ENCODE measurements at places on chromosomes 5 and 9.
A peak's percentile ranks its signal among the peaks of the same experiment; 100 is the strongest.

DNA sequence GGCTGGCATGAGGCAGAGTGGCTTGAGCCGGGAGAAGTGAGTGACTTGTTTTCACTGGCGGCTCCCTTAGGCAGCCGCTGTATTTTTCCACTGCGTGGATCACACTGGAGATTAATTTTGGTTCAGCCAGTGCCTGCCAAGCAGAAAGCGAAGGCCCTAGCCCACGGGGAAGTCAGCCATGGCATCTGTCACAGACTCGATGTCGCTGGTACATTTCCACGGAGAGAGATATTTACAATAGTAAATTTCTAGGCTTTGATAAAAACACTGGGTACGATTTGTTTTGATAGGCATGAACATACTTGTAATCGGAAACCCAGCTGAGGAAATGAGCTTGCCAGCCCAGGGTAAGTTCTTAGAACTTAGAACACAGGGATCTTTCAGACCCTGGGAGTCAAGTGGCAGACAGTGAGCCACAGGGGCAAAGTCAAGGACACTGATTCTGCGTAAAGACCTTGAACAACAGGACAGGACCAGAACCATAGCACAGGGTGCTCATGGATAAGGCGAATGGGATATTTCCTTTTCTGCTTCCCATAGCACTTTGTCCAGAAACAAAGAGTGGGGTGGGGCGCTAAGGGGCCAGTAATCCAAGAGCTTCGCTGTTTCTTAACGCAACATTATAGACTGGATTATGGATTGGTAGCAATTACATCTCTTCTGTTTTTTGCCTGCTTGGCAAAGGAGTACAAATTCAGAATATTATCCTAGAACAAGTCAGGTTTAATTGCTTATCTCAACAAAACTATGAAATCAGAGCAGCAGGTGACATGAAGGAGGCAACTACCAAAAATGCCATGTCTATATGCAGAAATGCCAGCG is 4.5 kb downstream of the DUSP1 start:
- no peak for DNase-seq

- no peak for DNase-seq
Observed at GRCh38 chr9:24793787-24794186, 248.1 kb upstream of the IZUMO3 start.

GRCh38 chr9:93466416-93467061 is 13.2 kb upstream of the FAM120AOS start:
- DNase-seq = no peak

DNA sequence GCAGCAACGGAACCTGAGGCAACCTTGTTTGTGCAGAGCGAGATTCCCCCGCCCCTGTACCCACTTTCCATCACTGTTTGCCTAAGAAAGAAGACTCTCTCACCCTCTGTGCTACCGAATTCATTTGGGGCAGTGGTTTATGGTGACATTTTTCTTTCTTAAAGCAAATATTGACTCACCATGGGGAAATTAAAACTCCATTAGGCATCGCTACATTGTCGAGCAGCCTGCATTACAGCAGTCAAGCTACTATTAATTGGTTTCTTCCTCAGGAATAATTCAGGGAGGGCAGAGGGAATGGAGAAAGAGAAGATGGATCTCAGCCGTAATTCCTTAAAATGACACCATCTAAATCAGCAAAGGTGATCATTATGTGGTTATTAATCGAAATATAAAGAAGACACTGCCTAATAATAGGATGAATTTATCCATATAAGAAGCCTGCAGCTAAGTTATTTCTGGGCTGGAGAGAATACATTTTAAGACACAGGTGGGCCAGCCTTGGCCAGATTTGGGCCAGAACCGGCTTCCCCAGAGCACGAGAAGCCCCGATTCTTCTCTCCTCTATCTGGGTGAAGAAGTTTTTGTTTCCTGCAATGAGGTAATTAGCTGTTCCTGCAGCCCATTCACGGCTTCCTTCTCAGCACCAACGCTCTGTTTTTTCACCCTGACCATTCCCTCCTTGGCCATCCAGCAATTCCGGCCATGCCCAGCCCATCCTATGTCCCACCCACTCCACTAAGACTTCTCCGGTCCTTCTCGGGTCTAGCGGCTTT is 16.8 kb downstream of the CFAP77 start:
- DNase-seq = no peak

DNA sequence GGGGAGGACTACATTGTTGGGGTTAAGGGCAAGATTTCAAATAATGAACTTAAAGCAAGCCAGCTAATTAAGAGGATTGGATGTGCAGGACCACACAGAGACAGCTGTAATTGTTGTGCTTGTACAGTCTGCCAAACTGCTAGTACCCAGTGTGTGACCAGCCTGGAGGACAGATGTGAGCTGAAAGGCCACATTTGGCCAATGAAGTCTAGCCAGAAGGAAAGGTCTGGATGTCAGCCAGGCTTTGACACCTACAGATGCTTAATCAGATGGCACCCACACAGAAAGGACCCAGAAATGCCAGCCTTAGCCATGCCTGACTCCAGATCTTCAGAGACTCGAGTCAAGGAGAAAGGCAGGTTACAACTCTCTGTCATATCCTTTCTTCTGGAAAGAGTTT is 491.1 kb downstream of the KIF4B start:
- no peak for DNase-seq

DNA sequence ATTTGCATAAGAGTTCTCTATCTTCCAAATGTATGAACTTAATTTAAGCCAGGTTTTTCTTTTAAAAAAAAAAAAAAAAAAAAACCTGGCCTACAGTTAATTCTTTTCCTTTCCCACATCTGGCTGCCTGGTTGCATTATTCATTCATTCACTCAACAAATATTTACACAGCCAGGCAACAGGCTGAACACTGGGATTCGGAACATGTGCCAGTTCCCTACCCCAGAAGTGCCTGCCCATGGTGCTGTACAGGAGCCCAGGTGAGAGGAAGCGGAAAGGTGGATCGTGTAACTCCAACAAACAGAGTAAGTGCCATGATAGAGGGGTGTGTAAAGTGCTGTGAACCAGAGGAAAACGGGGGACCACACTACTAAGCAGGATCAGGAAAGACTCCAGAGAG is 93.6 kb downstream of the CDK5RAP2 start:
- no peak for DNase-seq

DNA sequence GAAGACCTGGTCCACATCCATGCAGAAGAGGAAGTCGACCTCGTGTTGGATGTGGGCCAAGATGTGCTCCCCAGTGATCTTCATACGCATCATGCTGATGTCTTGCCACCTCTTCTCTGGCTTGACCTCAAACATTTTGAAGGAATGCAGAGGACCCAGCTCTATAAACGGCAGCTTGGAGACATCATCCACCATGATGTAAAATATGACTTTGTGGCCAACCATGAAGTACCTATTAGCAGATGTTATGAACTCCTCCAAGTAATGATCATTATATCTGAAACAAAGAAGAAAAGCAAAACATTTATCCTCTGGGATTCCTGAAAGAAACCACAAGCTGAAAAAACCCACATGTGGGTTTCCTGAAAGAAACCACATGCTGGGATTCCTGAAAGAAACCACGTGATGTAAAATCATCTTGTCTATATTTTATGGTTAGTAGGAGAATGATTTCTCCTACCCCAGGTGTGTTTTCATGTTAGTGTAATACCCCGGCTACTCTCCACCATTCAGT is 52.3 kb downstream of the GGTA1 start:
- DNase-seq = no peak

GRCh38 chr9:132164604-132165362 is 2.9 kb downstream of the NTNG2 start:
- DNase-seq = no peak

DNA sequence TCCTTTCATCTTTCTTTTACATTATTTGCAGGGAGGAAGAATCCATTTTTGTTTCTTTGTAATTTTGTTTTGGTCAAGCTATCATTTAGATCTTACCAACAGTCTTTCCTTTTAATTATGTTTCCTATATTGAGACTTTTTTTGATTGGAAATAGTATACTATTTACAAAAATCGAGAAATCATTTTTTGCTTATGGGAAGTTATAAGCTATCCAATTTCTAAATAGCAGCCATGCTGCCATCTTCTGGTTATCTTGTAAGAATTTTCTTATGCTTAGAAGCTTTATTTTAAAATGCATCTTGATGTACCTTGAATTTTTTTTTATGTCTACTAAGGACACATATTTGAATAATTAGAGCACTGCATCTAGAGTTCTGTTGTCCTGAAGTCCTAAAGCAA is 821.2 kb downstream of the PTPRD start:
- no peak for DNase-seq

GRCh38 chr5:5419291-5420210 is 2.9 kb upstream of the ICE1 start:
- DNase-seq = no peak

- peak; percentile 26 for DNase-seq
Observed at GRCh38 chr5:174735498-174736330, 11.3 kb downstream of the MSX2 start.

Data from activated naive CD4-positive, alpha-beta T cell treated with anti-CD3 and anti-CD28 coated beads for 36 hours (primary cell).